ENCODE measurements at places on chromosomes 11 and 22.
A peak's percentile ranks its signal among the peaks of the same experiment; 100 is the strongest.

GRCh38 chr22:39567135-39567946 is 3.2 kb upstream of the CACNA1I start:
- DNase-seq = no peak

- DNase-seq = peak; percentile 71
Measured at GRCh38 chr22:23036684-23037428, 33.5 kb upstream of the GNAZ start.

- peak; percentile 48 for DNase-seq
Measured at GRCh38 chr22:38419121-38419857, 35.7 kb downstream of the KCNJ4 start.

DNA sequence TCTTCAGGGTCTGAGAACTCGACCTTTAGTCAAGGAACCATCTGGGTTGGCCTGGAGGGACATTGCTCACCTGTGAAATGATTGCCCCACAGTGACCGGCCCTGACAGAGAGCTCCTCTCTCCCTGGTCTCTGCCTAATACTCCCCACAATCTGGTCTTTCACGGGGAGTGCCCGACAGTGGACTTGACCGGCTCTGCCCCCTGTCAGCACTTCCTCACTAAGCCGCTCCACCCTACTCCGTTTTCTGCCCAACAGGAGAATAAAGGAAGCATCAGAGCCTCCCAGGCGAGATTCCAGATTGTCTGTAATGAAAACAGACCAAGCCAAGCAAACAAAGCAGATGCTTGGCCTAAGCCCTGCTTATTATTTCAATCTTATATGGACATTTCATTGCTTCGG is 87.8 kb downstream of the FBXO7 start:
- no peak for DNase-seq

DNA sequence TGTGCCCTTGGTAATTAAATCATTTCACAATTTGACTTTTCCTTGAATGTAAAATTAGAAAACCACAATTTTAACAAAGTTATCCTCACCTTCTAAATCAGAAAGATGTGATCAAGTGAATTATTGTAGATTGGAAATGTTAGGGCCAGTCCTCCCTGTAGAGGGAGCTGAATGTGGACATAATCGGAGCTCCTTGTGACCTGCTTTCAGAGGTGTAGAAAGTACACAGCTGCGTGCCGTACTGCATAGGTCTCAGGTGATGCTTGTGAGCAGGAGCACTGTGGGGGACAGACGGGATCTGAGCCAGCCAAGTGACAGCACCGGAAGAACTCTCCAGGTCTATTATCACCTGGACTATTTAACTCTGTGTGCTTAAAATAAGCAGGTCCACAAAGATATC is 338.0 kb downstream of the AASDHPPT start:
- no peak for DNase-seq

DNA sequence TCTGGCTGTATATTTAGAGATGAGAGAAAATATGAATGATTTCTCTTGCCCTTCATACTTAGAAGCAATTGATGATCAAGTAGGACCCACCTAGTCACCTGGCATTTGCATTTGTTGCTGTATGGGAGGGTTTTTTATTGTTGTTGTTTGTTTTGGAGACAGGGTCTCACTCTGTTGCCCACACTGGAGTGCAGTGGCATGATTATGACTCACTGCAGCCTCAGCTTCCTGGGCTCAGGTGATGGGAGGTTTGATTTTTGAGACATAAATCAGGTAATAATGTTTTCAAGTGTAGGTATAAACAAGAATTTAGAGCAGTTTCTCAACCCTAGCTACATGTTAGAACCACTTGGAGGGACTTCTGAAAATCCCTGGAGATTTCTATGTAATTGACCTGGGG is 63.0 kb downstream of the TNRC6B start:
- no peak for DNase-seq

GRCh38 chr11:68116126-68116525 is 5.1 kb downstream of the CHKA start:
- DNase-seq = no peak

GRCh38 chr22:42673898-42674401 is 24.8 kb upstream of the CYB5R3 start:
- DNase-seq = no peak

GRCh38 chr11:64092111-64092760 is 56.5 kb downstream of the FLRT1 start:
- no peak for DNase-seq

DNA sequence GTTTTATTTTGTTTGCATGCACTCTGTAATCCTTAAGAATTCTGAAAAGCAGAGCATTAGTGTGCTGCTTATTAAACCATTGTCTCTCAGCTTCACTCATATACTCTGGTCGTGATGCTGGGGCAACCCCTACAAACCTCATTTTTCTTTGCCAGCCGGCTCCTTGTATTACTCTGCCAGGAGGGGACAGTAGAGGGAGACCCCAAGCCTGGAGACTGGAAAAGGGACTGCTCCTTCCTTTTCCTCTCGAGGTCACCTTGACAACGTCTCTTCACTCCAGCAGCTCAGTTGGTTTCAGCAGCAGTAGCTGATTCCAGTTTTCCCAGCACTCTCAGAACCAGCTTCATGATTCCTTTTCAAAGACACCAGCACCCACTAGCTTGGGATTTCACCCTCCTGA is 2.8 kb upstream of the JHY start:
- DNase-seq = no peak

GRCh38 chr22:24053481-24054226 is 42.5 kb downstream of the CABIN1 start:
- no peak for DNase-seq

DNA sequence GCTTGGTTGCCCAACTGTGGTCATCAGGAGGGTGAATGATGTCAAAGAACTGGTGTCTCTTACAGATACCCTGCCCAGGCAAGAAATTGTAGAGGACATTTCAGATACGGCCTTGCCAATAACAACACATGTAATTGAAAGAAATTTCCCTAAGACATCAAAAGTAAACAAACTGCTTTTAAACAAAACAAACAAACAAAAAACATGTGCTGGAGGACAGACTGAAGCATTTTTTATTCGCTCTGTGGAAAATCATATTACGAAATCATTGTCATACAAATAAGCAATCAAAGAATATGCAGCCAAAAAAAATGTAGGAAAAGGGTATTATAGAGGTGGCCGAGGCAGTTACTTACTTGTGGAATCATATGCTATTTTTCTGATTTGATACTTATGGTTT is 52.1 kb upstream of the MYEOV start:
- DNase-seq = no peak

GRCh38 chr11:120590472-120590871 is 78.9 kb downstream of the GRIK4 start:
- no peak for DNase-seq

- DNase-seq = no peak
Measured at GRCh38 chr22:17824457-17824856, 50.2 kb upstream of the BID start.

- no peak for DNase-seq
Measured at GRCh38 chr22:18055619-18056160, 22.1 kb upstream of the PEX26 start.

- DNase-seq = no peak
Measured at GRCh38 chr11:76889411-76889975, 28.8 kb downstream of the ACER3 start.

DNA sequence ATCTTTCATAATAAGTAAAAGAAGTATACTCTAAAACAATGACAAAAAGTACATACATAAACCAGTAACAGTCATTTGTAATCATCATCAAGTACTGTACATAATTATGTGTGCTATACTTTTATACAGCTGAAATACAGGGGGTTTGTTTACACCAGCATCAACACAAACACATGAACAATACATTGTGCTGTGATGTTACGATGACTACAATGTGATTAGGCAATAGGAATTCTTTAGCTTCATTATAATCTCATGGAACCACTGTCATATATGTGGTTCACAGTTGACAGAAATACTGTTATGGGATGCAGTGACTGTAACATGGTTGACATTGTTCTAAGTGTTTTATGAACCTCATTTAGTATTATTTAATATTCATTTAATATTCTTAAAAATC is 914.4 kb upstream of the TENM4 start:
- DNase-seq = no peak

GRCh38 chr11:86176165-86176884 is 68.2 kb upstream of the EED start:
- DNase-seq = no peak

GRCh38 chr11:2104524-2105440 is 34.4 kb downstream of the IGF2 start:
- DNase-seq = peak; percentile 46

DNA sequence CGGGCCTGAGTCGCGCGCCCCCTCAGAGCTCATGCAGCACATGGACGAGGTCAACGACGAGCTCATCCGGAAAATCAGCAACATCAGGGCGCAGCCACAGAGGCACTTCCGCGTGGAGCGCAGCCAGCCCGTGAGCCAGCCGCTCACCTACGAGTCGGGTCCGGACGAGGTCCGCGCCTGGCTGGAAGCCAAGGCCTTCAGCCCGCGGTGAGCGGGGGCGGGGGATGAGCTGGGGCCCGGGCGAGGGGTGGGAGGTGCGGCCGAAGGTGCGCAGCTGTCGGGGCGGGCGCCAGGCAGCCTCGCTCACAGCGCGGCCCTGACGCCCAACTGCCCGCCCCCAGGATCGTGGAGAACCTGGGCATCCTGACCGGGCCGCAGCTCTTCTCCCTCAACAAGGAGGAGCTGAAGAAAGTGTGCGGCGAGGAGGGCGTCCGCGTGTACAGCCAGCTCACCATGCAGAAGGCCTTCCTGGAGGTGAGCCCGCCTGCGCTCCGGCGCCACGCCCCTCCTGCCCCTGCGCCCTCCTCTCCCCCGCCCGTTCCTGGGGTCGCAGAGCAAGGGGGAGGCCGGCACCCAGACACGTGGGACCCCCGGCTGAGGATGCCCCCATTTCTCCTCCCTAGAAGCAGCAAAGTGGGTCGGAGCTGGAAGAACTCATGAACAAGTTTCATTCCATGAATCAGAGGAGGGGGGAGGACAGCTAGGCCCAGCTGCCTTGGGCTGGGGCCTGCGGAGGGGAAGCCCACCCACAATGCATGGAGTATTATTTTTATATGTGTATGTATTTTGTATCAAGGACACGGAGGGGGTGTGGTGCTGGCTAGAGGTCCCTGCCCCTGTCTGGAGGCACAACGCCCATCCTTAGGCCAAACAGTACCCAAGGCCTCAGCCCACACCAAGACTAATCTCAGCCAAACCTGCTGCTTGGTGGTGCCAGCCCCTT is 20.5 kb downstream of the EPS8L2 start:
- DNase-seq = no peak

GRCh38 chr11:130097285-130097684 is 27.6 kb downstream of the APLP2 start:
- no peak for DNase-seq

GRCh38 chr11:120974466-120974865 is 49.4 kb upstream of the TBCEL start:
- no peak for DNase-seq

DNA sequence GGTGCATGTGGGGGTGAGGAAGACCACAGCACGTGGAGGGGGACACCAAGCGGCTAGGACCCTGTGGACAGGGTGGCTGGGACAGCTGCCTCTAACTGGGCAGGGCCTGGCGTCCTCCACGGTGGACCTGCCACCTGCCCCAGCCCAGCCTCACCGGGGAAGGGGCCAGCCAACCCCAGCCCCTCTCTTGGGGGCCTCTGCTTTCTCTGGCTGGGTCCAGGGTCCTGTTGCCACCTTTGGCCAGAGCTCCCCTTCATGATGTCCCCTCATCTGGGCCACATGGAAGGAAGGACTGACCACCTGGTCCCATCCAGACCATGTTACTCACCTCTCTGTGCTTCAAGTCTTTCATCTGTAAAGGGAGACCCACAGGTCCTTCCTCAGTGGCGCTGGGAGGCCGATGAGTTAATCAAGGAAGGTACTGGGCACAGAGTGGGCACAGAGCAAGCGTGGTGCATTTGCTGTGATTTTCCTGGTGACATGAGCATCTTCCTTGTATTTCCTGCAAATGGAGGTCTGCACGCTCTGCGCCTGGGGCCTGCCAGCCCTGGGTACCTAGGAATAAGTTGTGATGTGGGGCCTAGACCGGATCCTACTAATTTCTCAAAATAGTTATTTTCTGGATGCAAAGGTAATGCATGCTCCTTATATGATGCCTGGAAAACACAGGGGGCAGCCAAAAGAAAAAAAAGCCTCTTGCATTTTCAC is 538.4 kb downstream of the TBC1D22A start:
- peak; percentile 24 for DNase-seq

DNA sequence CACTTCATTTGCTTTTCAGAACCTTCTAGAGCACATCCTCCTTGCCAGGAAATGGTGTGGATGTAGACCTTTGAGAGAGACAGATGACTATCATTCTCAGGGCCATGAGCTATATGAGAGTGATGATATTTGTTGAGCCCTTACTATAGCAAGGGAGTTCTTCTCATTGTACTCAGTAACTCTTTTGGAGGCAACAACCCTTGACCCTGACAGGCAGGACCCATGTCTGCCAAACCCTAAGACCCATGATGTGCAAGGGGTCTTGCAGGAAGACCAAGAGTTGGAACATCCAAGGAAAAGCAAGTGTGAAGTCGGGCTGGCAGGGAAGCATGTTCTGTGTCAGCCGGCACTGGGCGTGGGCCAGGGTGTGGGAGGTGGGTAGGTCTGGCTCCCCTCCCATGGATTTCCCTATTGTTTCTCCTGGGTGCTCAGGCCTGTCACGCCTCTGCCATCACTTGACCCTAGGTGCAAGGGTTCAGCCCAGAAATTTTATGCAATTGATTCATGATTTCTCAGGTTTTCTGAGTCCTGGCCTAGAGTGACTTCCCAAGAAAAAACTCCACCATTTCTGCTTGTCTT is 1.2 kb downstream of the FOLR3 start:
- DNase-seq = no peak

- peak; percentile 55 for DNase-seq
Measured at GRCh38 chr11:83612891-83613766, 327.0 kb upstream of the CCDC90B start.

DNA sequence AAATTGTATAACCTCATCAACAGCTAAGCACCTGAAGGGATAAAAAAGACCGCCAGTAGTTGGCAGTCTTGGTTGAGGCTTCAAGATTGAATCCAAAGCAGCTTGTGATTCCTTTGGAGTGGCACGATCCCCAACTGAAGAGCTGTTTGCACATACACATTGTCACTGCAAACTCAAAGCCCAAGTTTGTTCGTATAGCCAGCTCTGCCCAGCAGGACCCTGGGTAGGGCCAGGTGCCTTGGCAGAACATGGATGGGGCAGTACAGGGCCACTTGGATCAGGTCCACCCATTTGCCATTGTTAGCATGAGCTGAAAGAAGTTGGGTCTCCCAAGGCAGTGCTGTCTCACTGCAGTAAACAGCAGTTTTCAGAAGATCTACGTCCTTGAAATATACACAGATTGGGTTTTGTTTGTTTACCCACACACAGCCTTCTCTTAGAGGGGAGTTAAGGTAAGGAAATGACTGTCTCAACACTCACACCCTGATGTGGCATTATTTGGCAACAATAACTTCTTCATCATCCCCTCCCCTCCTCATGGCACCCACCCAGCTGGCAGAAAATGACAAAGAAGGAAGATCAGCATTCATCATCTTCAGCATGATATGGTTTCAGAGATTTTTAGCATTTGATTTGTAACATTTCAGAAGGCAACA is 132.9 kb downstream of the COMMD9 start:
- no peak for DNase-seq

DNA sequence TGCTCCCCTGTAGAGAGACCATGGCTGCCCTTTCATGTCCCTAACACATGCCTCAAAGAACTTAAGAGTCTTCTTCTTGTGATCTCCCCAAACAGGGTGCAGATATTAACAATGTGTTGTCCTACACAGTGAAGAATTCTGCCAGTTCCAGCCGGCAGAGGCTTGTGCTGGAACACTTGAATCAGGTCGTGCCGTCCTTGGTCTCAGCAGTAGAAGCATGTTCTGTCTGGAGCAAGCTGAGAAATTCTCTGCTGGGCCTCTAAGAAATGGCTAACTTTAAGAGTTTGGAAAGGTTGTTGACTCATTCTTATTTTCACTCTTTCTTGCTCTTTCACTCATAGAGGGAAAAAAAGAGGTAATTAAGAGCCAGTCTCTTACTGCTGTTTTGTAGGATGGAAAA is 71.1 kb upstream of the SLC25A18 start:
- no peak for DNase-seq
